ENCODE measurements at places on chromosomes 6 and 20.

DNA sequence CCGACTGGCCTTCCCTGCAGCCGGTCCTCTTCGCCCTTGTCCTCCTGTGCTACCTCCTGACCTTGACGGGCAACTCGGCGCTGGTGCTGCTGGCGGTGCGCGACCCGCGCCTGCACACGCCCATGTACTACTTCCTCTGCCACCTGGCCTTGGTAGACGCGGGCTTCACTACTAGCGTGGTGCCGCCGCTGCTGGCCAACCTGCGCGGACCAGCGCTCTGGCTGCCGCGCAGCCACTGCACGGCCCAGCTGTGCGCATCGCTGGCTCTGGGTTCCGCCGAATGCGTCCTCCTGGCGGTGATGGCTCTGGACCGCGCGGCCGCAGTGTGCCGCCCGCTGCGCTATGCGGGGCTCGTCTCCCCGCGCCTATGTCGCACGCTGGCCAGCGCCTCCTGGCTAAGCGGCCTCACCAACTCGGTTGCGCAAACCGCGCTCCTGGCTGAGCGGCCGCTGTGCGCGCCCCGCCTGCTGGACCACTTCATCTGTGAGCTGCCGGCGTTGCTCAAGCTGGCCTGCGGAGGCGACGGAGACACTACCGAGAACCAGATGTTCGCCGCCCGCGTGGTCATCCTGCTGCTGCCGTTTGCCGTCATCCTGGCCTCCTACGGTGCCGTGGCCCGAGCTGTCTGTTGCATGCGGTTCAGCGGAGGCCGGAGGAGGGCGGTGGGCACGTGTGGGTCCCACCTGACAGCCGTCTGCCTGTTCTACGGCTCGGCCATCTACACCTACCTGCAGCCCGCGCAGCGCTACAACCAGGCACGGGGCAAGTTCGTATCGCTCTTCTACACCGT lies 6.1 kb downstream of the UBD start:
- peak; percentile 8 for DNase-seq

DNA sequence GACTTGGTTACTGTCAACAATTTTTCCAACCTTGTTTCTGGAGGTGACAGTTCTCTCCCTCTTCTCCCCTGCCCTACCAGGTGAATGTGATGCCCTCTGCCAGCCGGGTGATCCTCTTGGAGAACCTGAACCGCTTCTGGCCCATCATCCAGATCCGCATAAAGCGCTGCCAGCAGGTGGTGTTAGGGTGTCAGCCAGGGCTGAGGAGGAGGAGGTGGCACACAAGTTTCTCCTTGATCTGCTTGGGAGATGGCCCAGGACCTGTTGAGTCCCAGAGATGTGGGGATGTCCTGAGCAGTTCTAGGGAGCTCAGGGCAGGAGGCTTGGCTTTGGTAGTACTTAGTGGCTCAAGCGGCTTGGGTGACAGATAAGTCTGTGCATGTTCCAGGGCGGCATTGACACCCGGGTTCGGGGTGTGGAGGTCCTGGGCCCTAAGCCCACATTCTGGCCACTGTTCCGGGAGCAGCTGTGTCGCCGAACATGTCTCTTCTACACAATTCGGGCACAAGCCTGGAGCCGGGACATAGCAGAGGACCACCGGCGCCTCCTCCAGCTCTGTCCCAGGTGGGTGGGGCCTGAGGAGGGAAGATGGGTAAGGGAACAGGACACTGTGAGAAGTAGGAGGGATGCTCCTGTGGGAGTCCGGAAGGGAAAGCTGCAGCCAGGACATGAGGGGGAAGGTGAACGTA lies 21.2 kb downstream of the CUL9 start:
- DNase-seq: no peak

- DNase-seq: no peak
Observed at GRCh38 chr6:159427771-159428170, 258.6 kb downstream of the FNDC1 start.

GRCh38 chr6:4703382-4703781 lies 72.8 kb upstream of the CDYL start:
- DNase-seq: no peak

DNA sequence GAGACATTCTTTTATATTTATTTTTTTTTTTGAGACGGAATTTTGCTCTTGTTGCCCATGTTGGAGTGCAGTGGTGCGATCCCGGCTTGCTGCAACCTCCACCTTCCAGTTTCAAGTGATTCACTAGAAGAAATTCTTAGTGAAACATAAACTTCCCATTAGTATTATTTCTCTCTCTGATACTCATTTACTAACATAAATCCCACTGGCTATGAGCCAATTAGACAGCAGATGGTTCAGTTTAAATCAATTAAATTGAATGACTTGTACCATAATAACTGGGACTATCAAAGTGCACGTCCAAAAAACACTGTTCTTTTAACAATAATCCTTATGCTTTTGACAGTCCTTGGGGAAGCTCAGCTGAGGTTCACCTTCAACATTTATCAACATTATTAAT lies 111.2 kb upstream of the PTCHD4 start:
- no peak for DNase-seq

- DNase-seq: no peak
Observed at GRCh38 chr20:8049310-8049709, 29.7 kb upstream of the TMX4 start.

GRCh38 chr6:11427723-11428245 lies 109.8 kb upstream of the TMEM170B start:
- no peak for DNase-seq

- DNase-seq: no peak
Observed at GRCh38 chr6:125537090-125537489, 212.3 kb upstream of the HEY2 start.

- DNase-seq: no peak
Observed at GRCh38 chr20:49284818-49285217, 7.0 kb upstream of the ZNFX1 start.

- no peak for DNase-seq
Observed at GRCh38 chr6:36353411-36353915, 16.8 kb upstream of the BNIP5 start.

DNA sequence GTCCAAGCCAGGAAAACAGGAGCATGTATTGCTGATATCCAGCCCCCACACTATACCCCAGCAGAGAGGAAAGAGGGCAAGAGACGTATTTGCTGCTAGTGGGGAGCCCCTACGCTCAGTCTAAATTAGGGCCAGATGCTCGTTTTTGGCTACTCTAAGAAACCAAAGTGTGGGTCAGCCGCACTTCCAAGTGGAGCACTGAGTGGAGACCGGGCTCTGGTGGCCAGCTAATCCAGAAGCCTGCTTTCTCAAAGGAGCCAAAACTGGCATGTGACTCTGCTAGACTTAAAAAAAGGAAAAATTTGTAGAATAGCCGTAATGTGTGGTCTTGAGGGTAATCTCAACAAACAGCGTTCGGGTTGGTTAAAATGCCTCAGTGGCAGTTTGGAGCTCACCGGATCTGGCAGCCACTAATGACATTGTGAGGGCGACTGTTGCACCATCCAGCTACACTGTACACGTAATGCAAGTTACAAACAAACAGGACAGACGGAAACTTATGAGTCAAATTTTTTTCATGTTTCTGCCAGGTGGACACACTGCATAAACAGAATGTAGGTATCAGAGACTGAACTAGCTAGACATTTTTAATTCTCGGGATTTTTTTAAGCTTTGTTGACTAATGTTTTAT lies 230.9 kb downstream of the FOXC1 start:
- DNase-seq: no peak

DNA sequence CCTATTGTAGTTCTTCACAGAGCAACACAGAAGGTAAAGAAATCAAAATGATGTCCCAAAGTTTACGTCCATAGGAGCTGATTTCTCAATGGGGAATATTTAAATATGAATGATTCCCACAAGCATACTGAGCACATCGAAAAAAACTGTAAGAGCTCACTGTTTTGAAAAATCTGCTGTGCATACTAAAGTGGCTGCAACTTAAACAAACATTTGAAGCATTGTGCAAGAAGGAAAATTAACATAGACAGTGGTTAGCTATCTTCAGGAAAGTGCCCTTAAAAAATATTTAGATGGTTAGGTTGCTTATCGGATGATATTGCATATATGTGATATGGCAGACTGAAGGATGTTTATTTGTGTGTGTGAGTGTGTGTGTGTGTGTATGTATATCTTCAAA lies 747.6 kb downstream of the RFPL4B start:
- no peak for DNase-seq

GRCh38 chr6:7341989-7342742 lies 29.2 kb upstream of the SSR1 start:
- no peak for DNase-seq

- DNase-seq: no peak
Observed at GRCh38 chr6:38391206-38391605, 248.5 kb downstream of the BTBD9 start.

- DNase-seq: no peak
Observed at GRCh38 chr20:49400410-49400809, 82.1 kb downstream of the KCNB1 start.

DNA sequence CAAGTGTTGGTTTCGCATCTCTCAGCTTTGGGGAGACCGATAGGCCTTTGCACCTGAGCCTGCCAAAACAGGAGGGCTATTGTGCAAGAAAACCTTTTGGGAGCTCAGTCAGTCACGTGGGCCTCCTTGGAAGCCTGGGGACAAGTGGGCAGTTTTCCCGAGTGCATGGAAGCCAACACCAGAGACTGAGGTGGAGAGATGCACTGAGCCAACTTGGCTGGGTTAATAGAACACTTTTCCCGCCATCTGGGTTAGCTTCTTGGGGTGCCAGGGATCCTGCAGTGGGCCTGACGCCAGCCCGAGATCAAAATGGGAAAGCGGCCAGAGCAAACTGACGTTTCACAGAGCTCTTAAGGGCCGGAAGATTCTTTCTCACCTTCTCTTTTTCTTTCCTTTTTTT lies 2.8 kb upstream of the OOEP start:
- no peak for DNase-seq

GRCh38 chr6:108200631-108201030 lies 34.8 kb downstream of the NR2E1 start:
- no peak for DNase-seq

- DNase-seq: no peak
Observed at GRCh38 chr20:51413857-51414256, 128.7 kb downstream of the NFATC2 start.

- no peak for DNase-seq
Observed at GRCh38 chr6:125574604-125575003, 174.8 kb upstream of the HEY2 start.

DNA sequence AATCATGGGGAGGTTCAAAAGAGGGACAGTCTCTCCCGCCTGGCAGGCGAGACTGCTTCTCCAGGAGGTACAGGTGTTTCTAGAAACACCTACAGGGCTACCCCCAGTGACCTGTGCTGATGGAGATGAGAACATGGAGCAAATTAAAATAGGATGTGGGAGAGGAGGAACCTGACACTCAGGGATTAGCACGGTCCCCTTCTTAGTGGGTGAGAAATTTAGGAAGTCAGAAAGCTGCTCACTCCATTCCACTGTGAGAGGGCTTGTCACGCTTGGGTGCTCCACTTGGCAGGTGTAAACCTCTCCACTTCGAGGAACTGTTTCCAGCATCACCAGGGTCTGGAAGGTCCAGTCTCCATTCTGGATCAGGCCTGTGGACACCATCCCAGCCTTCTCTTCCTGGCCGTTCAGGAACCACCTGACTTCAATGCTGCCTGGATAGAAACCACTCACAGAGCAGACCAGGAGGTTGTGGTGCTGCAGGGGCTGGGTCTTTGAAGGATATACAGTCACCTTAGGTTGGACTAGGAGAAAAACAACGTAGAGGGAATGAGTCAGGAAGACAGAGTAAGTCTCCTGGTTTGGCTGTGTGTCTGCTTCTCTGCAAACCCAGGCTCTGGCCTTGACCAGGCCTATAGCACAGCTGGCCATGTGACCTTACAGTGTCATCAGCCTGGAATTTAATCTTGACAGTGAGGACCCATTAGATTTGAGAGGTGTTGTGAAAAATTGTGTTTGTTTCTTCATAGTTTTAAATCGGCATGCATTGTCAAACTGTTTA lies 8.1 kb downstream of the HLA-DRB1 start:
- no peak for DNase-seq

GRCh38 chr20:58875111-58875510 lies 22.6 kb downstream of the GNAS start:
- DNase-seq: no peak

GRCh38 chr6:101832371-101832770 lies 438.9 kb downstream of the GRIK2 start:
- DNase-seq: no peak

GRCh38 chr6:43929511-43929910 lies 159.5 kb downstream of the VEGFA start:
- DNase-seq: no peak
